ENCODE measurements at places on chromosomes 12 and 14.

DNA sequence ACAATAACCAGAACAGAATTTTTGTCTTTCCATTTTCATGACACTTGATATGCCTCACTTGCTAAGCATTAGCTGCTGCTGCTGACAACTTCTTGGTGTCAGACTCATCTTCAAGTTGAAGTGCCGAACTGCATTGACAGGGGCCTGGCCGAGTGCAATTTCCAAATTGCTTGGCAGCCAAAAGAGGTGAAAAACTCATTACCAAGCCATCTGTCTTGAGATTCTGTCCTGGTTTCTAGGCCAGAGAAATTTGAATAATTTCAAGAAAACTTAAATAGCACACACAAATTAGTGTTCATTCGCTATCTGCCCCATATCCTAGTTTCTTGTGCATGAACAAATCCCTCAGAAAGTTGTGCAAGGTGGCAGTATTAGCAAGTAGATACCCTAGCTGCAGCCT lies 165.3 kb upstream of the RASSF8 start:
- no peak for DNase-seq

DNA sequence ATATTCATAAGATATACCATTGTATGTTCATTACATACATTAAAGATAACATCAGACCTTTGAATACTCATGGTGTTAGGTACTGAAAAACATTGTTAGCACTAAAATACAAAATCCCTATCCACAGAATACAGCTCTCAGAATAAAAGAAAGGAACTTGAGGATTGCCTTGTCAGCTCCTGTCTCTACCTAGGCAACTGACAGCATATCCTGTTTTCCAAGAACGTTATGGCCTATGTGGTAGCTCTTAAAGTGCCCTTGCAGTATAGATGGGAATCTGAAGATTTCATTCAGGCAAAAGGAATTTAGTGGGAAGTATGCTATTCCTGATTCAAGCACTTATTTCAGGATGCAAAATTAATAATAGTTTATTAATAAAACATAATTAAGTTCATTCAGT lies 1.8 kb upstream of the PPP1R12A start:
- DNase-seq, result no peak

DNA sequence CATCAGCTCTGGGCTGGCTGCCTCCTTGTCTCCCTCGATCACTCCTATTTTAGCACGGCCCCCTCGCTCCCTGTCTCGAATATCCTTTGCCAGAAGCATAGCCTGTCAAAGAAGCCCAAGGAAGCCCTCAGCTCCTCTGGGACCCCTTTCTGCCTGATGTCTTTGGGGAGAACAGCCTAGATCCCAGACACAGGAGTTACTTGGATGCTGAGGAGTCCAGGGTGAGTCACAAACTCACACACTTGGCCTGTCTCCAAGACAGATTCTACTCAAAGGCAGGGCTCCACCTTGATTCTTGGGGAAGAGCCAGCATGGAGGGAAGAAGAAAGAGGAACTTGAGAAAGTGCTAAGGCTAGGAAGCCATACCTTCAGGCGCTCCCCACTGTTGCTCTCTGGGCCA lies 8.1 kb downstream of the AVIL start:
- DNase-seq, result no peak

- DNase-seq, result no peak
These were observed 40.6 kb downstream of the SPRING1 start for GRCh38 chr12:116697305-116697704.

GRCh38 chr12:14510574-14510973 lies 57.1 kb downstream of the PLBD1 start:
- DNase-seq, result no peak

DNA sequence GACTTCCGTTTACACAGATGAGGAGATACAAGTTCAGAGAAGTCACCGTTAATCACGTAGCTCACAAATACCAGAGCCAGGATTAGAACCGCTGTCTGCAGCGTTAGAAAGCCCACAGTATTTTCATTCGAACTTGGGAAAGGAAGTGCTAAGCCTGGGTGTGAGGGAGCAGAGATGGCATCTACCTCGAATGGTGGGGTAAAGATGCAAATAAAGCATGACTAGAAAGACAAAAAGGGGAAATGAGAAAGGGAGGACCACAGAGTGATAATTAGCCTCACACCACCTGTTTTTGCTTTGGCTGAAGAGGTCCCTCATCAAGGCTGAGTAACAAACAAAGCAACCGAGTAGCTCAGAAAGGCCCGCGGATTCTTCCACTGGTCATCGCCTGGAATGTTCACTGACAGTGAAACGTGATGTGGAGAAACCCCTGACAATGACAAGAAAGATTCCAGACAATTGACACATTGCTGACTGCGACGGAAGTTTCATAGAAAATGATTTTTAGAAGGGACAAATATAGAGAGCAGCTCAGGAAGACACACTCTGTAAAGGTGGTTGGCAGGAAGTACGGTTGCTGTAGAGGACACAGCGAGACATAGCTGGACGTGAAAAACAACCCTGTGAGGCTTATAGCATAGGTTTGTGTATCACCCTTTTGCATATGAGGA lies 31.5 kb upstream of the BHLHE41 start:
- DNase-seq, result no peak

- no peak for DNase-seq
These were observed 67.2 kb downstream of the PTPRR start for GRCh38 chr12:70853326-70853725.

GRCh38 chr12:32586390-32586789 lies 92.7 kb upstream of the DNM1L start:
- DNase-seq, result no peak

GRCh38 chr12:55728186-55728938 lies 447 bp downstream of the CD63 start:
- DNase-seq, result no peak

DNA sequence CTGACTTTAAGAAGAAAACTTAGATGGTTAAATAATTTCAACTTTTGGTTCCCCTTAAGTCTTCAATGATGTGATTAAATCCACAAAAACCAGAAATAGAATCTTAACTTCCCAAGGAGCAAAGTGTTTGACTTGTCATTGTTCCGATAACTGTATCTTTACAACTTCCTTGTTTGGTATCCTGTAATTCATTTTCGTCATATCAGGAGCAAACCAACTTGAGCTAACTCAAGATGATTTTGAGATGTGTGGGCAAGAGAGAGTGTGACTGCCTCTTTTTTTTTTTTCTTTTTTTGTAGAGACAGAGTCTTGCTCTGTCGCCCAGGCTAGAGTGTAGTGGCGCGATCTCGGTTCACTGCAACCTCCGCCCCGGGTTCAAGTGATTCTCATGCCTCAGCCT lies 25.3 kb downstream of the DRAM1 start:
- no peak for DNase-seq

DNA sequence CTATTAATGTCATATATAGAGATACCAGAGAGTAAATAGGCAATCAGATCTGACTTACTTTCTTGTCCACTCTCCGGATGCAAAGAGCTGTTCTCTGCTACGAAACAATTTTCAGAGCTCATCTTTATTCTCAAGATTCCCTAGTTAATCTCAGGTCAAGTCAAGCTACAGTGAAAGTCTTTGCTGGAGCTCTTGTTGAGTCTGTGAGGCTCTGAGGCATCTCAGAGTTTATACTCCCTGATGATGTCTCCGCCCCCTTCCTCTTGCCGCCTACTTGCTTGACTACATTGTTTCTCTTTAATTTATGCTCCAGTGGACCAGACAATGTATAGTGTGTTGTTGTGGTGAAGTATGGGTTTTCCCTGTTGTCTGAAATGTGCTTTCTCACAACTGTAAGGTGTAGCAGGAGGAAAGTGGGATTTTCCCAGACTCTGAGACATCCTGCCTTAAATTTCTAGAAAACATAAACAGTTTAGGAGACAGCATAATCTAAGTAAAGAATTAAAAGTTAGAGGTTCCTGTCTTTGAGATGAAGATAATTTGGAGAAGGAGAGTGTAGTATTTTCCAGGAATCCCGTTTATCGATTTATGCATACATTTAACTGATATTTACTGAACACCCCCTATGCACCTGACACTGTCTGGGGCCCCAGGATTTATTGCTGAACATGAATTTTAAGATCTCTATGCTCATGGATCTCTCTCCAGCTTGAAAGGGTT lies at the start of gene CD69:
TSS of gene CD69 (minus strand) at position 203 of the 720 bp plus-strand sequence. CDS start at position 122, 81 bp downstream.
- DNase-seq, result peak; percentile 88

DNA sequence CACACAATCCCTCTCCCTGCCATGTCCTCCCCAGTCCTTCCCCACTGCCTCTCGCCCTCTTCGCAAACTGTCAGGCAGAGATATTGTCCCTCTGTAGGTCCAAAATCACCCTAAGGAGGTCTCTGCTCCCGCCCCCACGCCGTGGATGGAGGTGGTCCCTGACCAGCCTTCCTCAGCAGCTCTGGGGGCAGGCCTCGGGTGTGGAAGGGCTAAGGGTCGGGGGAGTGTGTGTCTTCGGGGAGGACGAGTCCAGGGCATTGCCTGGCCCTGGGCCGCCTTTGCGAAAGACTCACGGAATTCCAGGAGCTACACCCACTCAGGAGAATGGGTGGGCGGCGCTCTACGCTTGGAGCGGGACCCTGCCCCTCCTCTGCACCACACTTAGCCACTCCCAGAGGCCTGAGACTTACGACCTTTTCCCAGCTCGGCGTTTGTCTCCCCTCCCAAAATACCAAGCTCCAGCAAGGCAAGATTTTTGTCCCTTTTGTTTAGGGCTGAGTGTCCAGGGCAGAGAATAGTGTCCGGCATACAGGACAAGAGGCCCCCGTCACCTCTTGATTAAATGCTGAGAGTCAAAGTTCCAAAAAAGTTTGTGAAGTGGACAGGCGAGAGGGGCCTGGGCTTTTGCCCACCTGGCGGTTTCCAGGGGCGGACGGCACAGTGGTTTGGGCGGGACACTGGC lies 881 bp downstream of the PYGL start:
- no peak for DNase-seq

DNA sequence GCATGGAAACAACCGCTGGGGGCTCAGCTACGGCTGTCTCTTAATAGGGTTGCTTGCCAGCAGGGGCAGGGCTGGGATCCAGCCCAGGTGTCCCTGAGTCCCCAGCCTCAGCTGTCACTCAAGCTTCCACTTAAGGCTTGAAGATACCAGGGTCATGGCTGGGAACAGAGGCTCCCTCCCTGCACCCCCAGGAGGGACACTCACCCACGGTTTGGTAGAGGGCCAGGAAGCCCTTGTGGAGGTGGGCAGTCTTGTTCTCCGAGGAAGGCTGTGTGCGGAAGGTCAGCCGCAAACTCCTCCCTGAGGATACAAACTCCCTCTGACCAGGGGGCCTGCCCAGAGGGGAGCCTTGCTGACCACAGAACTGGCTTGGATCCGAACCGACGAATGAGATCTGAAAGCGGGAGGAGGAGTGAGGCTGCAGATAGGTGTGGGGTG lies 7.3 kb downstream of the C1RL start:
- no peak for DNase-seq

DNA sequence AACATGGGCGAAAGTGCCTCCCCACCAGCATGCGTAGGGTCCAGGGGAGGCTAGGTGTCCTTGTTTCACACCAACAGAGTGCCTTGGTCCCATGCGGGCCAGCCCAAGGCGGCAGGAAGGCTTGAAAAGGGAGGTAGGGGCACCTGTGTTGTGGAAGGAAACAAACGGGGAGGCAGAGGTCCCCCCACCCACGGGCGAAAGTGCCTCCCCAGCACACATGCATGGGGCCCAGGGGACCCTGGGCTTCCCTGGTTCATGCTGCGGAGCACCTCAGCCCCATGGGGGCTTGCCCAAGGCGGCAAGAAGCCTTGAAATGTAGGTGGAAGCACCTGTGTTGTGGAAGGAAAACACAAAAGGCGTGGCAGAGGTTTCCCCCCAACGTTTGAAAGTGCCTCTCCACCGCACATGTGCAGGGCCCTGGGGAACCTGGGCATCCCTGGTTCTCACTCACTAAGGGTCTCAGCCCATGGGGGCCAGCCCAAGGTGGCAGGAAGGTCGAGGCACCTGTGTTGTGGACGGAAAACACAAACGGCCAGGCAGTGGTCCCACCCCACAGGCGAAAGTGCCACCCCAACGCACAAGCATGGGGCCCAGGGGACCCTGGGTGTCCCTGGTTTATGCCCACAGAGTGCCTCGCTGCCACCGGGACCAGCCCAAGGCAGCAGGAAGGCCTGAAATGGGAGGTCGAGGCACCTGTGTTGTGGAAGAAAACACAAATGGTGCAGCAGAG lies 374.7 kb downstream of the ALG10 start:
- DNase-seq, result no peak
